Activated T-cell treated with anti-CD3 and anti-CD28 coated beads, Interleukin-2, amount 50 U/mL, for 72 hours (primary cell): ENCODE measurements at places on chromosomes 7 and 10.

- no peak for DNase-seq
Measured at GRCh38 chr10:102998399-102998907, 80.4 kb downstream of the CNNM2 start.

DNA sequence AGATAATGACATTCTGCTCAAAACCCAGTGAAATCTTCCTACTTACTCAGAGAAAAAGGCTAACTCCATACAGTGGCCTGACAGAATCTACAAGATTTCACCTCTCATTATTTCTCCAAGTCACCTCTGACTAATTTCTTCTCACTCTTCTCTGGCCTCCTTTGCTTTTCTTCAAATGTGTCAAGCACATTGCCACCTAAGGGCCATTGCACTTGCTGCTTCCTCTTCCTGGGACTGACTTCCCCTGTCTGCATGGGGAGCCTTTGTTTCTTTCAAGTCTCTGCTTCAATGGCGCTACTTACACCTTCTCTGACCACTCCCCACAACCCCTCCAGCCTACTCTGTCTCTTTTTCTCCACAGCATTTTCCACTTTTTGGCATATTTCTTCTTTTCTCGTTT lies 36.0 kb downstream of the PRTFDC1 start:
- no peak for DNase-seq

DNA sequence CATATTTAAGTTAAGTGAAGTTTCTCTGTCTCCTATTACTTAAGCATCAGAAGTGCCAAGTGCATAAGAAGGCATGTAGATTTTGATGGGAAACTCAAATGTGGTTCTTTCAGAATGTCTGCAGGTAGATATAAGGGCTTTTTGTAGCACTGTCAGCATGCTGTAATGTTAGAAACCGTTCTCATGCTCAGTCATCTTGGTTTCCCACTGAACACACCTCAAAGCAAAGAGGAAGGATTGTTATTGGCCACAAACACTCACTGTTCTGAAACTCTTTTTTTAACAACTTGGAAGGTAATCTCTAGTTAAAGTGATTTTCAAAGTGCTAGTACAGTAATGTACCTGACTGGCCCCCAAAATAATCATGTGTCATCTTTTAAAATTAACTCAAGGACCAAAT lies 126.0 kb downstream of the AASS start:
- no peak for DNase-seq

DNA sequence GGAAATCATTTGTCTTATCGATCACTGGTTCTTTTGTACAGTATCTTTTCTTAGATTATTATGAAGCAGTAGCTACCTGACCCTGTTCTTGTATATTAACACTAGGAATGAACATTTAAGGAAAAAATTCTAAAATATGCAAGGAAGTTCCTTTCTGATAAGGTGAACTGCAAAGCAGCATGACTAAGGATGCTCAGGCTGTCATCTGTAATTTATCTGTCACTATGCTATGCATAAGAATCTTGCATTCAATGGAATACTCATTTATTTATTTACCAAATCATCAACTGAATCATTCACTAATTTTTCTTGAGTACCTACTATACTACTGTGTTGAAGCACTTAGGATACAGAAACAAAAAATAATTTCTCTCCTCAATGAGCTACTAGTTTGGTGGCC lies 5.8 kb downstream of the GSDME start:
- no peak for DNase-seq

DNA sequence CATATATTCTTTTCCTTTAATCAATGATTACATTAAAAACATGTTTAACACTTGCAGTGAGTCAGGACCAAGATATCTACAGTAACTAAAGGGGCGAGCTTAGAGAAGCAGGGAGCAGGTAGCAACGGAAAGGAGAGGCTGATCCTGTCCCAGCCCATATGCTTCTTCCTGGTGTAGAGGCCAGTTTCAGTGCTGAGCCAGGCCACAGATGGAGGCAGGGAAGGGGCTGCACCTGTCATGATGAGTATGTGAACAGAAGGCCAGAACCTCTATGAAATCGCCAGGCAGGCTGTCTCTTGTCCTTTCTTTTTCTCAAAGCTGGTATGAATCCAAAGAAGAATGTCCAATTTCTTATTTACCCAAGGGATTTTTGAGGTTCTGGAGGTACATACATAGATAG lies 16.3 kb downstream of the REEP3 start:
- no peak for DNase-seq
